ENCODE measurements at places on chromosomes 7 and 10.

GRCh38 chr7:157193274-157193673 is 54.5 kb downstream of the UBE3C start:
- DNase-seq: no peak

GRCh38 chr7:126533715-126534114 is 719.0 kb downstream of the GRM8 start:
- no peak for DNase-seq

DNA sequence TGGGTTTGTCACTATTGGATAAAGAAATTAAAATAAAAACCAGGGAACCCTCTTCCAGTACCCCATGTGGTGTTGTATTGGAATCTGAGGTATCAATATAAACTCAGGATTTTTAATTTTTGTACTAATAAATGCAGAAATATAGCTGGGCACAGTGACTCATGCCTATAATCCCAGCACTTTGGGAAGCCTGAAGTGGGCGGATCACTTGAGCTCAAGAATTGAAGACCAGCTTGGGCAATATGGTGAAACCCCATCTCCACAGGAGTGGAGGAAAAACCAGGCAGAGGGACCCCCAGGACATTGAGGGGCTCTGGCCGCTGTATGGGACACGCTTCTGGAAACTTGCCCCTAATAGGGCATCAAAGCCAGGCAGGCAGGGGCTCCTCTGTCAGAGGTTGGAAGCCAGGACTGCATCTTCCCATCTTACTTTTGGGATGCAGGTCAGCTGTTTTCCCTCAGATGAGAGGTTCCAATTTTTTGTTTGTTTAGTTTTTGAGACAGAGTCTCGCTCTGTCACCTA is 11.1 kb downstream of the ADIRF start:
- no peak for DNase-seq

- DNase-seq: no peak
Observed at GRCh38 chr7:44373418-44373740, 48.0 kb upstream of the CAMK2B start.

DNA sequence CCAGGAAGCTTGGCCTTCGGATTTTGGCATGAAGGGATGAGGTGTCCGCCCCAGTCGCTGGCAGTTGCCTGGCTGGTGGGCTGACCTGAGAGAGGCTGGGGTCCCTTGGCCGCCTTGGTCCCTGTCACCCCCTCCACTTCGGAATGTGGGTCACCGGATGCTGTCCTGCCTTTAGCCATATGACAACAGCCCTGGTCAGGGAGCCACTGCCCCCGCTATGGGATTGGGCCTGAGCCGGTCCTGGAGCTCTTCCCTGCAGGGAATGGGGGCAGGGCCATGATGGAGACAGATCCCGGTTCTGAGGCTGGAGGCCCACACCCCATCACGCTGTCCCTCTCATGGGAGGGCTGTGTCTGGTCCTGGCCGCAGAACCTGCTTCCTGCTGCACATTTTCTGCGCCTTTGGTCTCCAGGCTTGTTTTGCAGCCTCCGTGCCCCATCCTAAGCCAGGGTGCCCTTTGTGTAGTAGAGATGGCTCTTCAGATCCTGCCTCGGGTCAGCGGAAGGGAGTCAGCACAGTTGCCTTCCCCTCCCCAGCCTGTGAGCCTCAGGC is 22.6 kb downstream of the PFKFB3 start:
- DNase-seq: no peak

DNA sequence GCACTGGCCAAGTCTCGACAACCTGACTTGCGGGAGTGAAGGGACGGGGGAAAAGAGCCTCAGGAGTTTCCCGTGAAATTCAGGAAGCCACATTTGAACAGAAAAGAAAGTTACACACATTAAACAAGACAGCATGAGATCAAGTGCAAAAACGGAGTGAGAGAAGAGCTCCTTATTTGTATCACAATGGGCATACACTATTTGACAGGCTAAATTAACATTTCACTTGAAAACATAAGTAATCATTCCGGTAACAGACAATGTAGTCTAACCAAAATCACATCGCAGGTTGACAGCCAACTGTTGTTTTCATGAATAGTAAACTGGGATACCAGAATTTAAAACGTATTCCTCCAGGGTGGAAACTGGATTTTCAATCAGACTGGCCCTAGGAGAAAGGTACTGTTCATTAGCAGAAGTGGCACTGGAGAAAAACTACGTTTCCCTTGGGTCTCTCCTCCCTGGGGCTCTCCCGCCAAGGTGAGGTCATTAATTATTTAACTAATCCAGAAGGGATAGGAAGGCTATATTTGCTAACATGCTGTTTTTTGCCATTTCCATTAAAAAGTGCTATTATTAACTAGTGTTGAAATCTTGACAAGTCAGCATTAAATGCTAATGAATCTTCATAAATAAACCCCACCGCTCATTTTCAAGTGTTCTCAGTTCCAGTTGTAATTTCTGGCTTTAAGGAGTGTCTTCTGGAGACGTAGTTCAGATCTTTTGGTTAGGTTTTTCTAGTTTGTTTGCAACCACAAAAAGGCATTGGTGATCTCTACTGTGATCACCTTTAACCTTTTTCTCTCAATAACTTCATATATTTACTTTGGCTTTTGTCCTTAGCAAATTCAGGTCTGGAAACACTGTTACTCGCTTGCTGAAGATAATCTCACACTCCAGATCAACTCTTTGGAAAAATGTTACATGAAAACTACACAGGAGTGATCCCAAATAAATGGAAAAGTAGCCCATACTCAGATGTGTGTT is 25.1 kb downstream of the RHEB start:
- no peak for DNase-seq

DNA sequence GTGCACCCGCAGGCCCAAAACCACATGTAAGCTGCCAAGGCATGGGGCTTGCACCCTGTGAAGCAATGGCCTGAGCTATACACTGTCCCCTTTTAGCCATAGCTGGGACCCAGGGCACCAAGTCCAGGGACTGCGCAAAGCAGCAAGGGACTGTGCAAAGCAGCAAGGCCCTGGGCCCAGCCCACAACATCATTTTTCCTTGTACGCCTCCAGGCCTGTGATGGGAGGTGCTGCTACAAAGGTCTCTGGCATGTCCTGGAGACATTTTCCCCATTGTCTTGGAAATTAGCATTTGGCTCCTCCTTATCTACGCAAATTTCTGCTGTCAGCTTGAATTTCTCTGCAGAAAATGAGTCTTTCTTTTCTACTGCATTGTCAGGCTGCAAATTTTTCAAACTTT is 24.8 kb downstream of the ARHGAP19 start:
- DNase-seq: no peak

DNA sequence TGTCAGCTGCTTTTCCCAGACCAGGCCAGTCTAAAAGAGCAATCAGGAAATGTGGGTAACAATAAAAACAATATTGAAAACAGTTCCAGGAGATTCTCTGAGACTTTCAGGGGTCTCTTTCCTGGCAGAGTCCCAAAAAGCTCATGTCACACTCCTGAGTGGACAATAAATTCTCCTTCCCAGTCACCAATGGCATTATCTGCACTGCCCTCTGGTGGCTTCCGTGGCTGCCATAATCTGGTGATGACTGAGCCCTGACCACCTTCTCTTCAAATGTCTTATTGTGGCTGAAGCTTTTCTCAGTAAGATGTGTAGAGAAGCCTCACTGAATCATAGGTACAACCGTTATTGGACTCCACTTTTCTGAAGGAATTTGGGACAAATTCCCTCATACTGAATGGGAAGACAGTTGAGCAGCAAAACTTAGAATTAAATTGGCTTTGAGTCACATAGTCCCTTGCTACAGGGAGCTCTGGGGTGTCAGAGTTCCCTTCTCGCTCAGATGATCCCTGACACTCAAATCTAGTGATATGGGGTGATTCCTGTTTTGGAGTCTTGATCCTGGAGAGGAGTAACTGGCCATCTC is 24.4 kb upstream of the ASAH2 start:
- no peak for DNase-seq

- DNase-seq: no peak
Observed at GRCh38 chr7:40747856-40748255, 613.1 kb downstream of the SUGCT start.

- no peak for DNase-seq
Observed at GRCh38 chr7:70512144-70512543, 619.8 kb upstream of the GALNT17 start.

All from retina (tissue), 1 donor.